ENCODE measurements at places on chromosomes 4 and X.

GRCh38 chr4:176638992-176639391, 153.7 kb downstream of the VEGFC start:
- DNase-seq: no peak

DNA sequence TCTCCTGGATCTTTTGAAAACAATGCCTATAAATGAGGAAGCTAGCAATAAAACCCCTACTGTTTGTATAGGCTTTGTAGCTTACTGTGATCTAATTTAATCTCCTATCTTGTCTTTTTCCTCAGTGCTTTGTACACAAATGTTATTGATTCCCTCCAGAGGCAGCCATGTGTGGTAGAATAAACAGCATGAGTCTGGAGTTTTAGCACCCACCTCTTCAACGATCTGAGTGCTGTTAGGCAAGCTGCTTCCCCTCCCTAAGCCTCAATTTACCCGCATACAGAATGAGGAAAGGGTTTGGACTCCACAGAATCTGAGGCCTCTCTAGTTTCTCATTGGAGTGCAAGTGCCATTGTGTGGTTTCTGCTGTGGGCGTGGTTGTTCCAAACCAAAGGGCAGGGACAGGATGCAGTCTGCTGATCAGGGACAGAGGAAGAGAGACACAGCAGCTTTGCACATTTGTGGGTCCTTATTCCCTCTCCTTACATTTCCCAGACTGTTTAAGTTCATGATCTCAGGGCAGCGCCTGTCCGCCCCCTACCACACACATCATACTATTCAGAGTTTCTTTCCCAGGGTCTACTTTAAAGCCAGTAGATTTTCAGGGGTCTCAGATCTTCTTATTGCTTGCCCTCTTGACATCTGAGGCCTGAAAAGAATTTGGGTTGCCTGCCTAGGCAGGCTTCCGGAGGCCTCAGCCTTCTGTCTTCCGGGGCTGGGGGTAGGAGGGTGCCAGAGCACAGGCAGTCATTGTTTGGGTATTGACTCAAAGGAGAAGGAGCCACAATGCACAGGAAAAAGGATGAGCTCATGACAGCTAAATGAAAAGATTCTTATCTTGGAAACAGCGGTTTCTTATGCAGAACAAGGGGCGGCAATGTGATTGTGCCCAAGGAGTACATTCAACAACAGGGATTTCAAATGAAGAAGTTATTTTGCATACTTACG, 114.9 kb upstream of the TEX13D start:
- no peak for DNase-seq

DNA sequence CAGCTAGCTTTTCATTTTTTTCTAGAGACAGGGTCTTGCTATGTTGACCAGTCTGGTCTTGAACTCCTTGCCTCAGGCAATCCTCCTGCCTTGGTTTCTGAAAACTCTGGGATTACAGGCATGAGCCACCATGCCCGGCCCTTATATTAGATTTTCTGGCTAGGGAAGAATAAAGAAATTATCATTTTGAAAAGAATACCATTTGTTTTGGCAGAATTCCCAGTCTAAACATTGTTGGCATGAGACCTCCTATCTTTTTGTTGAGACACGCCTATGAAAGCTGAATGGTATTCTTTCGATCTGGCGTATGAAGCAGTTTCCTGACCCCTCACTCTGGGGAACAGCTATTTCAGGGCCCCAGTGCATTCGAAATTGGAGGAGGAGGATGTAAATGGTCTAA, 107.0 kb downstream of the REPS2 start:
- DNase-seq: no peak

- peak; percentile 77 for DNase-seq
Measured at GRCh38 chrX:134669378-134670098, 11.3 kb upstream of the PLAC1 start.

GRCh38 chr4:82677327-82677726, 115.5 kb upstream of the TMEM150C start:
- DNase-seq: no peak

DNA sequence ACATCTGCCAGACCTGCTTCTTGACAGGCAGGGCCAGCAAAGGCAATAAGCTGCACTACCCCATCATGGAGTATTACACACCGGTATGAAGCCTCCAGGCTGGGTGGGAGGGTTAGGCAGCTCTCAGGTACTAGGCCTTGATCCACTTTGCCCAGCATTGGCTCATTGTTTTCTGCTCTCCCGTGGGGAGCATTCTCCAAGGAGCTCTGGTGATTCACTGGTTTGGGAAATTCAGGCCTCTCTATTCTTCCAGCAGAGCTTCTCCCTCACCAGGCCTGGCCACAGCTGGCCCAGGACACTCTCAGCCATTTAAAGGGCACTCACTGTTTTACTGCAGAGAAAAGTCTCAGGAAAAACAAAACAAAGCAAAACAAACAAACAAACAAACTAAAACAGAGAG, 33.0 kb downstream of the DRP2 start:
- no peak for DNase-seq

GRCh38 chr4:82809619-82810018, 11.0 kb upstream of the SCD5 start:
- no peak for DNase-seq

DNA sequence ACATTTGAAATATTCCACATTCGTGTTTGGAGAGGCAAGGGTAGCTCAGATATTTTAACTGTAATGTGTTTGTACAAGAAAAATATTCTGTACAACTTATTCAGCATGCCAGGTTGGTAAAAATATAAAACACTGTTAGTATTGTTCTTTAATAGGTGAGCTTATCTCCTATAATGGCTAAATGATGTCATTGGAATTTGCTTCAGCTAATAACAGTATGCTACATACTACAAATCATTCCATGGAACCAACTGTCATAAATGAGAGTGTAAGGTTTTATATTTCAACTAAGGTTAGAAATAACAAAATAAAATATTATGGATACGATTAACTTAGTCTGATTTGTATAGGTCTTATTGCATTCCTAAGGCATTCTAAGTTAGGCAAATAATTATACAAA, 206.6 kb downstream of the ADGRL3 start:
- DNase-seq: no peak

- DNase-seq: no peak
Measured at GRCh38 chr4:182185491-182185890, 57.7 kb upstream of the TENM3 start.

DNA sequence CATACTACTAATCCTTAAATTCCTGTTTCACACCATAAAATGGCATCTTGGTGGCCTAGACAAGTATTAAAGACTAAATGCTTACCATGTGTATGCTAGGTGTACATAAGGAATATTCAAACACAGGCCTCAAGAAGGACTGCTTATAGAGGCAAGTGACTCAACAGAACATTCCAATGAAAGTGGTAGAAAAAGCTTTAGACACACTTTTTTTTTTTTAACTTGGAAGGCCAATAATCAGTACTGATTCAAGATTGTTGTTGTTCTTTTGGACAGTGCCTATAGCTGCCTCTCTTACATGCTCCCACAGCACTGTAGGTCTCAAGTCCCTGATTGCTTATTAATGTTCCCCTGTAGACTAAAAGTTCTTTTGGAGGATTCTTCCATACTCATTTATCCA, 77.6 kb downstream of the FBXL5 start:
- peak; percentile 44 for DNase-seq

DNA sequence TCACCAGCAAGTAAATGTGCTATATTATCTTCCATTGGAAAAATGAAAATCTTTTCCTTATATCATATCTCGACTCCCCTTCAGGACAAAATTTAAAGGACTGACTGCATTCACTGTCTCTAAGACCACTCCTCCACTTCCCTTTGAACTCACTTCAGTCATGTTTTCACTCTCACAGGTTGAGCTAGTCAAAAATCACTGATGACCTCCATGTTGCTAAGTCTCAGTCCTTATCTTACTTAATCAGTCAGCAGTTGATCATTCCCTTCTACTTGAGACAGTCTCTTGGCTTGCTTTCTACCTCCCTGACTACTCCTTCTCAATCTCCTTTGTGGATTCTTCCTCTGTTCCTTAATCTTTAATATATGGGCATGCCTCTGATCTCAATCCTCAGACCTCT, 117.0 kb upstream of the LSM6 start:
- no peak for DNase-seq

- no peak for DNase-seq
Measured at GRCh38 chrX:10118530-10118929, 38.2 kb upstream of the CLCN4 start.

DNA sequence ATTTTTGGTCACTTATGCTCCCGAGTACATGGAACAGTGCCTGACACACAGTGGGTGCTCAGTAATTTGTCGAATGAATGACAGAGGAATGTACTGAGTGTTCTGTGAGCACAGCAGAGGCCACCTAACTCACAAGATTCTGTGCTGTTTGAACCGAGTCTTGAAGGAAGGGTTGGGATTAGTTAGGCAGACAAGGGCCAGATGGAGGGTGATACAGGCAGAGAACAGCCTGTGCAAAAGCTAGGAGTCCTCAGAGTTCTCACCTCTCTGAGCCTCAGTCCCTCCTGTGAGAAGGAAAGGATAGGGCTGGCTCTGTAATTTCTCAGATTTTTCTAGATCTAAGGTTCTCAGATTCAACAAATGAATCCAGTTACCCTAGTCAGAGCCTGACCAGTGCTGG, 108.8 kb downstream of the NHSL2 start:
- no peak for DNase-seq

GRCh38 chrX:20143561-20143960, 1.9 kb upstream of the EIF1AX start:
- DNase-seq: no peak

DNA sequence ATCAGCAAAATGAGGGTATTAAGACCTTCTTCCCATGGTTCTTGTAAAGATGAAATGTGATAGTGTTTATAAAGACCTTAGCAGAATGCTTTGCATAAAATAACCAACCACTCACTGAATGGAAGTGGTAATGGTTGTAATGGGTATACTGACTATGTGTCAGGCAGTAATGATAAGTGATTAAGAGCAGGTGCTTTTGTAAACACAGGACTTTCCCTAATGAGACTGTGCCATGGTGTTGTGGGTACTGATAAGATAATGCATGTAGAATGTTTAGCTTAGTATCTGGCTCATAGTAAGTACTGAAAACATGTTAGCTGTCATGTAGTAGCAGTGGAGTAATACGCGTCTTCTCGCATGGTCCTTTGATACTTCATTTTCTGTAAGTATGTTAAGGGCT, 6.9 kb downstream of the LSM6 start:
- no peak for DNase-seq

DNA sequence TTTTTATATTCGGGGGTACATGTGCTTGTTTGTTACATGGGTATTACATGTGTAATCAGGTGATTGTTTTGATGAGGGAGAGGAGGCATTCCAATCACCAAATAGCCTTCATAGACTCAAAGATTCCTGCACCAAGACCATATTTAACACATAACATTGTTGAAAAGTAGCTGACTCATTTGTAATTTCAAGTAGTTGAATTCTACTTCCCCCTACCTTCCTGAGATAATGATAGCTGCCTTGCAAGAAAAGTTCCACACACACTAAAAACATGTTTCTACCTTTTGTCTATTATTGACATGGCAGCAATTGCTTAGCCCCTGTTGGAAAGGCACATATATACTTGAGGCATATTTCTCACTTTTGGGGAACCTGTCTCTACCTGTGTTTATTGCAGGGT, 16.1 kb downstream of the PGAM4 start:
- no peak for DNase-seq

DNA sequence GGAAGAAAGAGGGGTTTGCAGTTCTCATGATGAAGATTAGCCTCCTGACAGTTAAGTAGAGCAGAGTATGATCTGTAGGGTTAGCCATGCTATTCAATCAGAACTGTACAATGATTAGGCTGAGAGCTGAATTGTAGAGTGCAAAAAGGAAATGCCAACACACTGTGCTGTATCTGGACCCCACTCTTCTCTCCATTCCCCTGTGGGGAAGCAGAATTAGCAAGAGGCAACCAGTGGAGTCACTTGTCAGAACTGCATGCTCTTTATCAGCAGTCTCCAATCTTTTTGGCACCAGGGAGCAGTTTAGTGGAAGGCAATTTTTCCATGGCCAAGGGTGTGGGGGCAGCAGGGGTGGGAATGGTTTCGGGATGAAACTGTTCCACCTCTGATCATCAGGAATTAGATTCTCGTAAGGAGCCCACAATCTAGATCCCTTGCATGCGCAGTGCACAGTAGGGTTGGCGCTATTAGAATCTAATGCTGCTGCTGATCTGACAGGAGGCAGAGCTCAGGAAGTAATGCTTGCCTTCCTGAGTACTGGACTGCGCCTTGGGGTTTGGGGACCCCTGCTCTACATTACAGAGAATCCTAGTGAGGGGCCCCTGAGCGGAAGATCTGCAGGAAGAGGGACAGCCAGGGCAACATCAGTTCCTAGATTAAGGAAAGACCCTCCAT, 19.4 kb downstream of the TBC1D9 start:
- no peak for DNase-seq

Measured in hepatic stellate cell (primary cell).